ENCODE measurements at places on chromosomes 13 and 19. TPM values are rescaled to one million over a fixed set of nuclear protein-coding genes. Genes with fewer than 3 reads are reported as not detected.

ZNF223 gene
- 4.2 TPM for total RNA-seq

ZNF302 gene
- total RNA-seq: 15.7 TPM

OVOL3 gene
- total RNA-seq: not detected

R3HDM4 gene
- 26.8 TPM for total RNA-seq

PSMC4 gene
- 263 TPM for total RNA-seq

GFY gene
- not detected for total RNA-seq

DNA sequence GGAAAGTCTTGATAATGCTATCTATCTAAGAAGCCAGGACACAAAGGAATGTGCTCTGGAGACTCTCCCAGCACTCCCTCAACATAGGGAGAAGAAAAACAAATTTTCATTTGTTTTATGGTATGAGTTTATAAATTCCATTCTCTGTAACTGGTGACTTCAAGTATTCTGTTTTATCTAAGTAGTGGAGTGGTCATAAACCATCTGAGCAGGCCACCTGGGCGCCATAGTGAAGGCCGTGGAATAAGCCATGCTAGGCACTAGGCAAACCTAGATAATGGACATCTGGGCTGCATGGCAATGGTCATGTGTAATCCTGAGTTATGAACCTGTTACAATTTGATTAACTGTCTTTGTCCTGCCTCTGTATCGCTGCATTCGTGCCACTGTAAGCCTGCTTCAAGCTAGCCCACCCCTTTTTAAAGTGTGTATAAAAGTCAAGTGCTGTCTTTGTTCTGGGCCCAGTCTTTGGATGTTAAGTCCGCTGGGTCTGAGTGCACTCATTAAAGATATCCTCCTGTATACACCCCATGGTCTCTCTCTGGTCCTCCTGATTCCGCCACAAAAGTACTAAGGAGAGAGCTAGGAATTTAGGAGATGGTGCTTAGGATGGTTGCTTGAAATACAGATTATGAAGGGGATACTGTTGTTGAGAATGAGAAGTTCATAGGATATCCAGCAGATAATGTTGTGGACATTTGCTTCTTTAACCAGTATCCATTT is 13.2 kb downstream of the GTF2F2 start:
- no peak for DNase-seq

- DNase-seq: no peak
Measured at GRCh38 chr13:26024558-26024957, 27.3 kb downstream of the SHISA2 start.

GRCh38 chr19:56134654-56134921 is 6.5 kb upstream of the ZNF444 start:
- no peak for DNase-seq

- no peak for DNase-seq
Measured at GRCh38 chr13:113783200-113783881, 24.3 kb downstream of the TMEM255B start.

DNA sequence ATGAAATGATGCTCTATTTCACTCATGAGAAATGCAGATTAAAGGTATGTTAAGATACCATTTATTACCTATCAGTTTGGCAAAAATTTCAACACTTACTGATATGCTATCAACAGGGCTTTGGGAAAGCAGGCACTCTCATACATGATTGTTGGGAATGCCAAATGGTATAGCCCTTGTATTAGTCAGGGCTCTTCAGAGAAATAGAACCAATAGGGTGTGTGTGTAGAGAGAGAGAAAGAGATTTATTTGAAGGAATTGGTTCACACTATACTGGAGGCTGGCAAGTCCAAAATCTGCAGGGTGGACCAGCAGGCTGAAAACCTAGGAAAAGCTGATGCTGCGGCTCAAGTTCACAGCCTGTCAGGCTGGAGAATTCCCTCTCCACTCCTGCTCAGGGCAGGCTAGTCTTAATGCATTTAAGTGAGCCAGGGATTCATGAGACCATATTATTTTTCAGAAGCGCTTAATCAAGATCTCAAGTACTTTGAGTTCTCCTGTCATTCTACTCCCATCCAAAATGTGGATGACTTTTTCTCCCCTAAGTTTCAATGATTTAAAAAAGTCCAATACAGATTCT is 72.4 kb downstream of the NHLRC3 start:
- DNase-seq: no peak

GRCh38 chr13:70714993-70715392 is 606.7 kb upstream of the KLHL1 start:
- DNase-seq: no peak

Measured in H4 (cell line).